Stimulated activated CD4-positive, alpha-beta T cell treated with anti-CD3 and anti-CD28 coated beads, Interleukin-15, amount 100 ng/mL, for 48 hours (primary cell): ENCODE measurements at places on chromosomes 4 and X.

DNA sequence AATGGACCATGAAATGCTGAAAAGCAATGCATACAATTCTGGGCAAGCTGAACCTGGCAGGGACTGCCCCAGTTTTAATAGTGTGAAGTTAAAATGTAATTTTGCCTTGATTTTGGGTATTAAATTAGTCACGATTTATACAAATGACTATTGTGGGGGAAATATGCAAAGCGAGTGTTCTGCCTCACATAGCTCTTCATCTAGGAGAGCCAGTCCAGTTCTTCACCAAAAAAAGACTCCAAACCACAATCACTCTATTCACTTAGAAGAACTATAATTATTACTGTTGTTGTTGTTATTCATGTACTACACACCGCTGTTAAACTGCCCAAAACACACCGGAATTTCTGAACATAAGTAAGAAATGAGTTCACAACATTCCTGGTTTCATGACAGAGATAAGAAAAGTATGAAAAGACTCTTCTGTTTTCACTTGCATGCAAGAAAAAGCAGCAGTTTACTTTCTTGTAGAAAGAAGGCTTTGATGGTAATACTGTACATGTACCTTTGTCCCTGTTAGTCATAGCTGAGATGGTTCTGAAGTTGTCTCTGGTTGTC is 101.9 kb downstream of the QRFPR start:
- no peak for DNase-seq

- DNase-seq: no peak
These were observed 37.8 kb downstream of the TET2 start for GRCh38 chr4:105184316-105184980.

DNA sequence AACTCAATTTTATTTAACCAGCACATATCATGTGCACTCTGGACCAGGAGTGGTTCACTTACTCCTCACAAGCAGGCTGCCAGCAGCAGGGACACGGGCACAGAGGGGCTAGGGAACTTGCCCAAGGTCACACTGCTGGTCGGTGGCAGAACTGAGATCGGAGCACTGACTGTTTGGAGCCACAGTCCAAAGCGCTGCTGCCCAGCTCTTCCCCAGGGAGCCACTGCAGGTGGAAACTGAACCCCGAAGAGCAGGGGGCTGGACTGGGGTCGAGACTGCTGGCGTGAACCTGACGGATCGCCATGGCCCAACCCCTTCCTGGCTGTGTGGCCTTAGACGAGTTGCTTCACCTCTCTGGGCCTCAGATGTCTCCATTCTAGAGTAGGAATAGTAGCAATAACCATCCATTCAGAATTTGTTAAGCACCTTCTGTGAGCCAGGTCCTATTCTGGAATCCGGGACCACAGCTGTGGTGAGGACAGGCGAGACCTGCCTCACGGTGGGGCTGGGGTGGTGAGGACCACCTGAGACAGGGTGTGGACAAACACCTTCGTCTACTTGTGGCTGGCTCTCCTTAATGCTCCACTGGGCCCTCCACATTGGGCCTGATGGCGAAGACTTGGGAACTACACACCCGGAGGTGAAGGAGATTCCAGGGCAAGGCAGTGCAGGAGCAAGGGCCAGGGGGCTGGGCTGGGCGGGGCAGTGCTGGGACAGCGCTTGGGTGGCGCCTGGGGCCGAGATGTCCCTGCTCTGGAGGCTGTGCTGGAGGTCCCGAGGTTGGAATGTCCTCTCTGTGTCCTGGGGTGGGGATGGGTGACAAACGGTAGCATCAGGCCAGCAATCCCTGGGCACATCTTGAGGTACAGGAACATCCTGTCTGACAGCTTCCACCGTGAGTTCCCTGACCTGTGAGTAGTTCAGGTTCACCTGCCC is 32.0 kb upstream of the KIAA0232 start:
- DNase-seq: no peak

DNA sequence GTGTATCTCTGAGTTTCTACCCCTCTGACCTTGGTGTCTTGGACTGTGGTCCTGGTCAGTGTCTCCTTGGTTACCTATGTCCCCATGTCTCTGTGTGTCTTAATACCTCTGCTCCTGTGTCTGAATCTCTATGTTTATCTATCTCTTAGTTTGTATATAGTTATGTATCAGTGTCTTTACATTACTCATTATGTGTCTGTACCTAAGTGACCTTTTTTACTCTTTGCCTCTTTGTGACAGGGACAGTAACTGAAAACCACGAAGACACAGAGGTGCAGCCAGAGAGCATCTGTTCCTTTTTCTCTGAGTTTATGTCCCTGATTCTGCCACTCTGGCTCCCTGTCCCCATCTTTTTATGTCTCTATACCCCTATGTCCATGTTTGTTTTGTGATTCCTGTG is 49.4 kb downstream of the ITIH6 start:
- no peak for DNase-seq

DNA sequence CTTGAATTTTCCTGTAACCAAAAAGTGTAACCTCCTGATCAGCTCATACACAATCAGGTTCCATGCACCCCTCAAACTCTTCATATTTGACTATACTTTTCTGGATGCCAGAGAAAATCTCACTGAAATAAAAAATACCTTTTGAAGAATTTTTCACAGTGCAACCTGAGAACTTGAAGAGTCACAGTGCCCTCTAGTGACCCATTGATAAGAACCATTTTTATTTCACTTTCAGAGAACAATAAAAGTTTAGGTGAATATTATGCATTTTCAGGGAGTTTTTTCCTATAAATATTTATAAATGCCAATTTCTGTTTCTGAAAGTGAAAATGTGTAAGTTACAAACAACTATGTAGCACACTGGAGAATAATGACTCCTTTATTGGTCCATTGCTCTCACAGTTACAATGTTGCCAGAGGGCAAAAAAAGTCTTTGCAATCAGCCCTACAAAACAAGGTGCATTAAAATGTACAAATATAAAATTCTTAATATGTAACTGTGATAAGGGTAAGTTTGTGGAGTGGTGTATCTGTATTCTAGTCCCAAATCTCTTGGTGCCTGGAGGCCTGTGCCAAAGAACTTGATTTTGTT is 153.6 kb upstream of the INTU start:
- DNase-seq: no peak

GRCh38 chr4:166274136-166274761 is 401.2 kb downstream of the TLL1 start:
- no peak for DNase-seq

- no peak for DNase-seq
These were observed 991 bp upstream of the ITIH6 start for GRCh38 chrX:54799046-54799445.

- no peak for DNase-seq
These were observed 48.3 kb upstream of the TMEM150C start for GRCh38 chr4:82610041-82610440.

GRCh38 chrX:130555341-130555740 is 153.6 kb downstream of the RBMX2 start:
- no peak for DNase-seq

- no peak for DNase-seq
These were observed 72.4 kb upstream of the MSANTD1 start for GRCh38 chr4:3176367-3177229.

DNA sequence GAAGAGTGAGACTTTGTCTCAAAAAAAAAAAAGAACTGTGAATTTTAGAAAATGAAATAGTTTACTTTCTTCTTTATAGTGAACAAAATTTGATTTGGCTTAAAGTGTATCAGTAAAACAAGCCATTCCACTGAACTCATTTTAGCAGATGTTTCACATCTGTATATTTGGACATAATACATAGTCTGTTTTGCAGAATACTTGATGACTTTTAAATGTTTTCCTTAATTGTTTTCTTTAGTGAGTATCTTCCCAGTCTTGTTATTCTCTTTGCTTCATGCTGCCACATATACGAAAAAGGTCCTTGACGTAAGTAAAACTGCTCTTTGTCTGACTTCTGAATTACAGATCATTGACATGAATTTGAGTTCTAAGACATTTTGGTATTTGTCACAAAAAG is 8.3 kb downstream of the TMEM33 start:
- DNase-seq: no peak

DNA sequence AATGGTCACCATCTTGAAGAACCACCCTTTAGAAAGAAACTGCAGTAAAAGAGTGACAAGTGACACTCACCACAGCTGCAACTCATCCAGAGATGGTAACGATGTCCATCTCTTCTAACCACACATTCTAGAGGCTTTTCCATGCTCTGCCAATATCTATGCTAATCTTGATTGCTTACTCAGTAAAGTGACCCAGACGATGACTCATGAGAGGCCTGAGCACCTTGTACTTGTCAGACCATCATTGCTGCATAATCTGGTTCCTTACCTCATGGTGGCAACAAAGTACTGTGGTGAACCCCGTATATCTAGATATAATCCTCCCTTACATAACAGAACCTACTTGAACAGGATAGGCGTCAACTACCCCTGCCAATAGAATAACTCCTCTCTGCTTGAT is 75.6 kb downstream of the CCNG2 start:
- DNase-seq: no peak

- no peak for DNase-seq
These were observed 437.8 kb upstream of the FAM241A start for GRCh38 chr4:111707491-111707890.

DNA sequence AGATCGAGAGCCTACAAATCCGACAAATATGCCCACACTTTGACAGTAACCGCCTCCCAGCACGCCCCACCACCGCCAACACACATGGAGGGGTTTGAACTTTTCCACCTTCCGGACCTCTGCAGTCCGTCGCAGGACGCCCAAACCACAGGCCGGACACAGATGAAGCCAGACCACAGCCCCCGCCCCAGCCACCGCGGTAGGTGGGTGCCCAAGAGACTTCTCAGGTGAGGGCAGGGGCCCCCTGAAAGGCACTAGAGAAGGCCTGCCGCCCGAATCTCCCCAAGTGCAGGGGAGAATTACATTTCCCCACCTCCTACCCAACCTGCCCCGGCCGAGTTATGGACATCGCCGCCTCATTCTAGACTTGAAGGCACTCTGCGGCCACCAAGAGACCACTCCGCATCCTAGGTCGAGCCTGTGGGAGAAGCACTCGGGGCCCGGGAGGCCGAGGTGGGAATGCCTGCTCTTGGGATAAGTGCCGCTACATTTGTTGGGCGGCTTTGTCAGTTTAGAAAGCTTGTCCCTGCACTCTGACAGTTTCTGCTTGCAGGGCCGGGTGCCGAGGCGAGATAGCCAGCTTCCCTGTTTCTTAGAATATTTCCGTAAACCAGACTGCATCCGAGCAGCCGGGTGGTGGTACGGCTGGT is 21.5 kb downstream of the HAND2 start:
- DNase-seq: no peak

DNA sequence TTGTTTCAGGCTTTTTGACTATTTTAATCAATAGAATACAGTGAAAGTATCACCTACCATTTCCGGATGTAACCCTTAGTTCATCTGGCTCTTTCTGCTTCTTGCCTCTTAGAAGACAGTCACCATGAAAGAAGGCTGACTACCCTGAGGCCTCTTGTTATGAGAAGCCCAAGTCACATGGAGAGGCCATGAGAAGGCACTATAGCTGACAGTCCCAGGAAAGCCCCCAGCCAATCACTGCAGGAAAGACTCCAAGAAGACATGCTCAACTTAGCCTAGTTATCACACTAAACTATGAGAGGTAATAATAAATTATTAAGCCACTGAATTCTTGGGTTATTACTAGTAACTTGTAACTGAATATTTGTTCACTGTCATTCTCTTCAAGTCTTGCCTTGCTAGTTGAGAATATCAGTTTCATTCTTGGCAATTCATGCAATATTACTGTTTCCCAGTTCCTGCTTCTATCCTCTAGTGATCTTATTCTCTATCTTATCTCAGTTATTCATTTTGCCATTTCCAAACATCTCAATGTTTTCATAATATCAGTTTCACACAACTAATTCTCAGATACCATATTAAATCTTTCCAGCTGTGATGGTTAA is 57.1 kb upstream of the GUCY1A1 start:
- DNase-seq: no peak

- DNase-seq: no peak
These were observed 183.4 kb downstream of the PPP3CA start for GRCh38 chr4:101163936-101164335.

GRCh38 chrX:57900975-57901374 is 9.3 kb downstream of the ZXDA start:
- no peak for DNase-seq

- peak; percentile 13 for DNase-seq
These were observed 449 bp downstream of the FBXL5 start for GRCh38 chr4:15654593-15655222.
